ENCODE measurements at places on chromosomes 2 and 18.

DNA sequence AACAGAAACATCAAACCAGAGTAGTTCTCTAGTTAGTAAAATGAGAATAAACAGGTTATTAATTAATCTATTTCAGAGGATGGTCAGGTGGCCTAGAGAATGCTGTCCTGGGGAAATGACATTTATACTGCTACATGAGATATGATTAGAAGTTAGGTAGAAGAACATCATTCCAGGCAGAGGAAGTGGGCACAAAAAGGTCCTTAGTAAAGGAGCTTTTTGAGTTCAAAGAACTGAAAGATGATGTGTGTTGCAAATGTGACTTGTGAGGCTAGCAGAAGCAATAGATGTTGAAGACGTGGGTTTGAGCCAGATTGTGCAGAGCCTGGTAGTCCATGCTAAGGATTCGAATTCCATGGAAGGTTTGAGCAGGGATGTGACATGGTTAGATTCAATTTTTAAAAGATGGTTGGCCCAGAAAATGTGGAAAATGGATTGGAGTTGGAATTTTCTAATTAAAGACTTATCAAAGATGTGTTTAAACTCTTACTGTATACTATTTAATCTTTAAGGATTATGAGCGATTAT is 34.2 kb downstream of the RAB10 start:
- DNase-seq, result peak; percentile 19
- H3K27me3 ChIP-seq, result no peaks in the 10 kb centered on the region
- no peak overlapping the region for H3K4me3 ChIP-seq
- peak overlapping the region; percentile 68 for H3K27ac ChIP-seq
- H3K4me1 ChIP-seq, result peaks cover 29% of the 10 kb centered on the region
- H3K36me3 ChIP-seq, result peaks cover 7% of the 10 kb centered on the region

DNA sequence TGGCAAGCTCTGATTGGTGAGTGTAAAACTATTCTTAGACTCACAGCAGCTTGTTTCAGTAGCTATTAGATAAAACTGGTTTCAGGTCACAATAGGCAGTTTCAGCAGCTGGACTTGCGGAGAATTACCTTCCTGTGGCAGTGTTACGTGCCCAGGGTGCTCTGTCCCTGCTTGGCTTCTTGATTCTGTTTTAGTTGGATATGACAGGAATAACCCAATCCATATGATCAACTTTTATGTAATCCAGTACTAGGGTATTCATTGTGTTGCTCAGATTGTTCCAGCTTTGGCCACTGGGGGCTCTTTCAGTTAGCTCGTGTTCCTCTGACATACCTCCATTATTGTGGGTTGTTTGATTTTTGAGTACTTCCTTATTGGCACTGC is 43.1 kb downstream of the INPP4A start:
- H3K27me3 ChIP-seq, result no peaks in the 10 kb centered on the region
- peaks cover 19% of the 10 kb centered on the region for H3K36me3 ChIP-seq
- peak; percentile 61 for DNase-seq

DNA sequence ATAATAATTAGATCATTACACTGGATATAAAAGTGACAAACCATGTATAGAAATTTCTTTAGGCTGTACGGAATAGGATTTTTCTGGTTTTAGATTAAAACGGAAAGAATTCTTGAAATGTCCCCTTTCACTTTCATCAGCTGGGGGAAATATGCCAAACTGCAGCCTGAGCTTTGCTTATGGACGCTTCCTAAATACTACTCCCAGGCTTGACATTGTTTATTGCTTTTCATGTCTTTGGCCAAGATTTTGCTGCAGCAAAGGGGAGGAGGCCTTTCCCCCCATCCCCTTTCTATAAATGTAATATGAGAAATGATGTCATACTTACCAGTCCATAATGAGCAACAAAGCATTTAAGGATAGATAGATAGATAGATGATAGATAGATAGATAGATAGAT is 158.4 kb downstream of the MAP2 start:
- H3K27me3 ChIP-seq, result no peaks in the 10 kb centered on the region
- no peak overlapping the region for H3K27ac ChIP-seq
- DNase-seq, result no peak
- H3K4me1 ChIP-seq, result no peaks in the 10 kb centered on the region
- H3K36me3 ChIP-seq, result no peaks in the 10 kb centered on the region
- H3K4me3 ChIP-seq, result no peak overlapping the region

DNA sequence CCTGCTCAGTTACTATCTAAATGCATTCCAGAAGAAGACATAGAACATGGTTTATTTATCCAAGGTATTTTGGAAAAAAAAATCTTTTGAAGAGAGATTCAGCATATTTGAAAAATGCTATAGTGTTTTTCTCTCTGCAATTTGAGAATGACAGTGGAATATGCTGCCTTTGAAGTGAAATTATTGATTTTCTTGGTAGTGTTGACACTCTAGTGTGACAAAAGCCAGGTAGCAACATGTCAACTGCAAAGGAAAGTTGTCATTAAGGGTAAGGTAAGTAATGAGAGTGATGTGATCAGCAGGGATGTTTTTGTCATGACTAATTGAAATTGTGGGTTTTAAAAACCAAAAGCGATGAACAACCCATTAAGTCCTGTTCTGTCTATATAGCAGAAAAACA is 1387.1 kb upstream of the TMEFF2 start:
- no peak overlapping the region for H3K27ac ChIP-seq
- no peaks in the 10 kb centered on the region for H3K27me3 ChIP-seq
- H3K4me3 ChIP-seq, result no peak overlapping the region
- H3K36me3 ChIP-seq, result no peaks in the 10 kb centered on the region

- H3K4me1 ChIP-seq, result peaks cover 37% of the 10 kb centered on the region
- H3K27me3 ChIP-seq, result no peaks in the 10 kb centered on the region
- peak; percentile 28 for DNase-seq
- H3K27ac ChIP-seq, result peak overlapping the region; percentile 47
- H3K4me3 ChIP-seq, result no peak overlapping the region
- no peaks in the 10 kb centered on the region for H3K36me3 ChIP-seq
These were observed 13.9 kb upstream of the SMCHD1 start for GRCh38 chr18:2641638-2642037.

GRCh38 chr2:69195706-69196105 is 182.7 kb downstream of the ANTXR1 start:
- no peaks in the 10 kb centered on the region for H3K4me1 ChIP-seq
- H3K4me3 ChIP-seq, result no peak overlapping the region
- H3K27me3 ChIP-seq, result no peaks in the 10 kb centered on the region
- H3K36me3 ChIP-seq, result peaks cover 47% of the 10 kb centered on the region
- DNase-seq, result no peak

- no peak overlapping the region for H3K4me3 ChIP-seq
- H3K4me1 ChIP-seq, result no peaks in the 10 kb centered on the region
- DNase-seq, result peak; percentile 52
- H3K36me3 ChIP-seq, result no peaks in the 10 kb centered on the region
These were observed 44.6 kb downstream of the FAM124B start for GRCh38 chr2:224357098-224357901.

DNA sequence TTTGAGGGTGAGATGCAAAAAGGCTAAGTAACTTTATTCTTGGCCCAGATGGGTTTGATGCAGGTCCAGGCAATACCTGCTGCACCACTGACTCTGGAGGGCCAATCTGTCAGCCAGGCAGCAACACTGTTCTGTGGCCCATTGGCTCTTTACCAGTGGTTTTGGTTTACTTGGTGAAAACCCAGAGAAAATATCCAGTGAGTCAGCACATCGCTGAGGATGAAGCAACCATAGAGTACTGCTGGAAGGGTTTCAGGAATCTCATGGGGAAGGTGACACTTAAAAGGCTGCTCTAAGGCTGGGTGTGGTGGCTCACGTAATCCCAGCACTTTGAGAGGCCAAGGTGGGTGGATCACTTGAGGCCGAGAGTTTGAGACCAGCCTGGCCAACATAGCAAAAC is 192.5 kb upstream of the FAM98A start:
- H3K36me3 ChIP-seq, result no peaks in the 10 kb centered on the region
- no peak overlapping the region for H3K4me3 ChIP-seq
- no peak for DNase-seq
- H3K27me3 ChIP-seq, result no peaks in the 10 kb centered on the region

DNA sequence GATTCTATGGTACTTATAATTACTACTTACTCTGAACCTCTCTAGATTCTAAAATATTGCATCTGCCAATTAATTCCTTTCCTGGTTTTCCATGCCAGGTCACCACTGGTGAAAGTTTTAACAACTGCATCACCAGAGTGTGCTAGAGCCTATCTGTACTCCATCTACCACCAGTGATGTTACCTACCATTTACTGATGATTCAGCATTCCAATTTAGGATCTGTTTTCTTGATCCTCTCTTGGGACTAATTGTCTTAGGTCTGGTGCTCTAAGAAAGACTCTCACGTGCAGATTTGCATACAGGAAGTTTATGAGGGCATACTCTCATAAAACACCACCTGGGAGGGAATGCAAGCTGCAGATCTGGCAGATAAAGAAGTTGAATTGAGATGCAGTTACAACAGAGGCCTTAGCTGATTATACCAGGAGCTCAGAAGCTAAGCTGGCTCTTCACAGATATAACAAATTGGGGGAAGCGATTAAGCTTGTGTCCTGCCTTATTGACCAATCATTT is 347.6 kb upstream of the VRK2 start:
- no peaks in the 10 kb centered on the region for H3K36me3 ChIP-seq
- no peak overlapping the region for H3K27ac ChIP-seq
- H3K4me3 ChIP-seq, result no peak overlapping the region
- no peak for DNase-seq

- DNase-seq, result no peak
- no peaks in the 10 kb centered on the region for H3K4me1 ChIP-seq
These were observed 157.8 kb upstream of the DAPL1 start for GRCh38 chr2:158637357-158637756.

DNA sequence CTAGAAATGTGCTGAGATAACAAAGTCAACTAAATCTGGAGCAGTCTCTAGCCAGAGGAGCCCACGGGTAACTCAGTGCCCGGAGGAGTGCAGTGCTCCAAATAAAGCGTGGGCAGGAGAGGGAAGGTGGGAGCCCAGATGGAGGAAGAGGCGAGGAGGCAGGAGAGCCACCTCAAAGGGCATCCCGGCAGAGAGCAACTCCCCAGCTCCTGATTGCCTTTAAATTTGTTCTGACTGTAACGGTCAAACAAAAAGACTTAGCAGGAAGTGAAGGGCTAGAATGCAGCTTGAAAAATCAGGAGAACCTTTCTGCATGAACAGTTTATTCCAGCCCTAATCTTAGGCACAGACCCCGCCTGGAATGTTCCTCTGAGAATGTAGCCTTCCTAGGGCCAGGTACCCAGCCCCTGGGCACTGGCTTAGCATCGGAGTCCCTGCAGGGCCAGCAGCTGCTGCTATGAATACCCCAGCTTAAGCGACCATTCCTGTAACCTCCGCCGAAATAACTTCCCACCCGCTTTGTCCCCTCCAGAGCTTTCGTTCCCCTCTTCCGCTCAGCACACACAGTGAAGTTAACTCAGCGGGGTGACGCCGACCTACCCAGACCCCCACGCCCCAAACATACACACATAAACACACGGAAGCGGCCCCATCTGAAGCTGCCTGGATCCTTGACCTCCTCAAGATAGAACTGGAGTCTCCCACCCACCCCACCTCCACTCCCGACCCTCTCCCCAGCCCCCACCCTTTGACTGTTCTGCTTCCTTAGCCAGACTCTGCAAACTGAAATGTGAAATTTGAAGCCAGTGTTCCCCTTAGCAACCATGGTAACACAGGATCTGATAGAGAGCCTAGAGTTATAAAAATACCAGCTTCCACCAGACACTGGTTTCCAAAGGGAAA is 123.2 kb downstream of the SMAD7 start:
- no peak overlapping the region for H3K4me3 ChIP-seq
- no peaks in the 10 kb centered on the region for H3K36me3 ChIP-seq
- no peak overlapping the region for H3K27ac ChIP-seq
- no peaks in the 10 kb centered on the region for H3K4me1 ChIP-seq
- no peaks in the 10 kb centered on the region for H3K27me3 ChIP-seq

- H3K27me3 ChIP-seq, result no peaks in the 10 kb centered on the region
- no peak overlapping the region for H3K27ac ChIP-seq
- no peaks in the 10 kb centered on the region for H3K36me3 ChIP-seq
- DNase-seq, result no peak
These were observed 88.7 kb downstream of the KLHL14 start for GRCh38 chr18:32684096-32684495.

DNA sequence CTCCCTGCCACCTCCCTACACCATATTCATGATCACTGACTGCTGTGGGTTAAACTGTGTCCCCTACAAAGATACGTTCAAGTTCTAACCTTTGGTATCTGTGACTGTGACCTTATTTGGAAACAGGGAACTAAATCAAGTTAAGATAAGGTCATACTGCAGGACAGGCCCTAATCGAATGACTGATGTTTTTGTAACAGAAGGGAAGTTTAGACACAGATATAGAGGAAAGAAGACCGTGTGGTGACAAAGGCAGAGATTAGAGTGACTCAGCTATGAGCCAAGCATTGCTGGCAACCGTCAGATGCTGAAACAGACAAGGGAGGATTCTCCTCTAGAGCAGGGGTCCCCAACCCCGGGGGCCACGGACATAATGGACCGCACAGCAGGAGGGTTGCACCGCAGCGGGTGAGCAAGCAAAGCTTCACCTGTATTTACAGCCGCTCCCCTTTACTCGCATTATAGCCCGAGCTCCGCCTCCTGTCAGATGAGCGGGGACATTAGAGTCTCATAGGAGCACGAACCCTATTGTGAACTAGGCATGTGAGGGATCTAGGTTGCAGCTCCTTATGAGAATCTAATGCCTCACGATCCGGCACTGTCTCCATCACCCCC is 28.9 kb upstream of the RNF152 start:
- H3K4me1 ChIP-seq, result no peaks in the 10 kb centered on the region
- H3K27ac ChIP-seq, result no peak overlapping the region
- no peak for DNase-seq
- H3K36me3 ChIP-seq, result no peaks in the 10 kb centered on the region
- peaks cover 4% of the 10 kb centered on the region for H3K27me3 ChIP-seq

DNA sequence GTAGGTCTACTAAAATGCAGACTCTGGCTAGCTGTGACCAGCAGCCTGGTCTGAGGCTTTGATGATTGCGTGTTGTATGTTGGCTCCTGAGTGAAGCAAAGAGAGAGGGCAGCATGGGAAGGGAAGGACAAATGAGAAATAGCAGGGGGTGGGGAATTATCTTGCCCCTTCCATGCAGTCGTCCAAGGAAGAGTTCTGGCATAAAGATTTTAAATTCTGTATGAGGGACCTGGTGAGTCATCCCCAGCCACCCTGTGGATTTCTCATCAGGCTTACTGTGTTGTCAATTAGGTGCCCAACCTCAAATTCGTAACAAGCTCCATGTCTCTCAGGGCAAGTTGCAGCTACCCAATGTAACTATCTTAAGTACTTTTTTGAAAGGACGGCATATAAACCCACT is 72.1 kb upstream of the NOSTRIN start:
- H3K36me3 ChIP-seq, result no peaks in the 10 kb centered on the region
- H3K27me3 ChIP-seq, result no peaks in the 10 kb centered on the region
- no peak overlapping the region for H3K4me3 ChIP-seq
- no peak overlapping the region for H3K27ac ChIP-seq

- H3K36me3 ChIP-seq, result no peaks in the 10 kb centered on the region
- H3K4me1 ChIP-seq, result no peaks in the 10 kb centered on the region
- H3K4me3 ChIP-seq, result no peak overlapping the region
- DNase-seq, result peak; percentile 55
- no peaks in the 10 kb centered on the region for H3K27me3 ChIP-seq
These were observed 1.8 kb upstream of the ALK start for GRCh38 chr2:29923110-29923721.

- H3K4me1 ChIP-seq, result no peaks in the 10 kb centered on the region
- no peaks in the 10 kb centered on the region for H3K36me3 ChIP-seq
- H3K4me3 ChIP-seq, result no peak overlapping the region
- DNase-seq, result no peak
- H3K27ac ChIP-seq, result no peak overlapping the region
These were observed 527.7 kb downstream of the TNS1 start for GRCh38 chr2:217475101-217475500.

GRCh38 chr2:79713131-79713785 is 200.4 kb downstream of the CTNNA2 start:
- H3K4me1 ChIP-seq, result no peaks in the 10 kb centered on the region
- no peaks in the 10 kb centered on the region for H3K36me3 ChIP-seq
- DNase-seq, result no peak
- no peak overlapping the region for H3K27ac ChIP-seq

All from DND-41 (cell line).